Hematopoietic multipotent progenitor cell treated with erythropoietin and hydrocortisone succinate and interleukin-3 and kit ligand, for 8 days (in vitro differentiated cells): ENCODE measurements at places on chromosomes 2 and 18.

DNA sequence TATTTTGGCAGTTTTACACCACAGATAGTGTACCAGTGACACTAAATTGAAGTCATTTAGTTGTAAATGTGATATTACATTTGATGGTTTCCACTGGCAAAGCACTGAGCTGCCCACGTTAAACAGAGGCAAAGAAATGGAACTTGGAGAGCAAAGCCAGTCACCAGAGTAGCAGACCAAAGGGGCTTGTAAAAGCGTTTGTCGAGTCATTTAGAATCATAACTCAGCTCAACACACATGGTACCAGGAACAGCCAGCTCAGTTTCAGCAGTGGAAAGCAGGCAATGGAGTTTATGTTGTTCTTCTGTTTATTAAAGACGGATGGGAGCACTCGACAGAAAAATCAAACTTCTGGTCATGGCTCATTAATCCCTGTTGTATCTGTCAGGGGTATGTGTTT, 91.2 kb downstream of the POU3F3 start:
- no peak for DNase-seq

DNA sequence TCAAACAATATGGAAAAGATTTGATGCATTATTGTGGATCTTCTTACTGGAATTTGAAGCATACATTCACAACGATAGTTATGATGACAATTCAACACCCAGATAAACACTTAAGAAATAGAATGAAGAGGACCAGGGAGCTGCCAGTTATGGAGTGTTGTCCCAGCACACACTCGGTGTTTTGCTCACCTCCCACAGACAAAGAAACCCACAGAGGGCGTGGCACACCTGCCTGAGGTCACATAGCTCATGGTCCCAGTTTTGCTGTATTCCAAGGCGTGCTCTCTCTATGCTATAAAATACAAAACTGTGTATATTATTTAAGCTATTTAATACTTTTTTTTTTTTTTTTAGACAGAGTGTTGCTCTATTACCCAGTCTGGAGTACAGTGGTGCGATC, 31.1 kb downstream of the EFR3B start:
- DNase-seq, result no peak

- DNase-seq, result no peak
Measured at GRCh38 chr18:79493801-79494211, 98.1 kb downstream of the NFATC1 start.

DNA sequence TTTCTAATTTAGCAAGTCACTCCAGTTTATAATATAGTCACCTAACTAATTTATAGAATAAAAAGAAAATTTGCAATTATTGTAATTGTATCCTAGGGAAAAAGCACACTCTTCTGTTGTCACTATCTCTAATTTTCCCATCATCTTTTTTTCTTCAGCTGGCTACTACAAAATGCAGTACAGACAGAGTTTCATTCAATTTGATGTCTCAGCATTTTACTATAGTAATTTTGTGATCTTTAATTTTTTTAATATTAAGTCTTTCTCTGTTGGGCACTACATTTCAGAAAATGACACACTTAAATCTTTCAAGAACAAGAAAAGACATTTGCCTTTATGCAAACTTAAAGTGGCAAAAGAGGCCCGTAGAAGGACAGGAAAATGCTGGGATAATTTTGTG, 118.0 kb downstream of the LRRTM4 start:
- DNase-seq, result no peak

DNA sequence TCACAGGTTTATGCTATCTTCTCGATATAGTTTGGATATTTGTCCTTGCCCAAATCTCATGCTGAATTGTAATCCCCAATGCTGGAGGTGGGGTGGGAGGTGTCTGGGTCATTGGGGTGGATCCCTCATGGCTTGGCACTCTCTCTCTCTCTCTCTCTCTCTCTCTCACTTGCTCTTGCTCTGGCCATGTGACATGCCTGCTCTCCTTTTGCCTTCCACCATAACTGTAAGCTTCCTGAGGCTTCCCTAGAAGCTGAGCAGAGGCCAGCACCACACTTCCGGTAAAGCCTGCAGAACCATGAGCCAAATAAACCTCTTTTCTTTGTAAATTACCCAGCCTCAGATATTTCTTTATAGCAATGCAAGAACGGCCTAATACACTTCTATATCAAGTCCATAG, 41.3 kb upstream of the PGAP1 start:
- no peak for DNase-seq
